ENCODE measurements at places on chromosomes 2 and 18.
A peak's percentile ranks its signal among the peaks of the same experiment; 100 is the strongest.

- no peak for DNase-seq
Measured at GRCh38 chr18:37179384-37179783, 350.5 kb downstream of the KIAA1328 start.

- no peak for DNase-seq
Measured at GRCh38 chr2:60297296-60298005, 256.0 kb downstream of the BCL11A start.

- DNase-seq, result no peak
Measured at GRCh38 chr2:58540681-58541080, 299.6 kb upstream of the FANCL start.

- no peak for DNase-seq
Measured at GRCh38 chr2:42386682-42387081, 25.7 kb upstream of the COX7A2L start.

- DNase-seq, result no peak
Measured at GRCh38 chr2:227824711-227825110, 11.1 kb downstream of the CCL20 start.

DNA sequence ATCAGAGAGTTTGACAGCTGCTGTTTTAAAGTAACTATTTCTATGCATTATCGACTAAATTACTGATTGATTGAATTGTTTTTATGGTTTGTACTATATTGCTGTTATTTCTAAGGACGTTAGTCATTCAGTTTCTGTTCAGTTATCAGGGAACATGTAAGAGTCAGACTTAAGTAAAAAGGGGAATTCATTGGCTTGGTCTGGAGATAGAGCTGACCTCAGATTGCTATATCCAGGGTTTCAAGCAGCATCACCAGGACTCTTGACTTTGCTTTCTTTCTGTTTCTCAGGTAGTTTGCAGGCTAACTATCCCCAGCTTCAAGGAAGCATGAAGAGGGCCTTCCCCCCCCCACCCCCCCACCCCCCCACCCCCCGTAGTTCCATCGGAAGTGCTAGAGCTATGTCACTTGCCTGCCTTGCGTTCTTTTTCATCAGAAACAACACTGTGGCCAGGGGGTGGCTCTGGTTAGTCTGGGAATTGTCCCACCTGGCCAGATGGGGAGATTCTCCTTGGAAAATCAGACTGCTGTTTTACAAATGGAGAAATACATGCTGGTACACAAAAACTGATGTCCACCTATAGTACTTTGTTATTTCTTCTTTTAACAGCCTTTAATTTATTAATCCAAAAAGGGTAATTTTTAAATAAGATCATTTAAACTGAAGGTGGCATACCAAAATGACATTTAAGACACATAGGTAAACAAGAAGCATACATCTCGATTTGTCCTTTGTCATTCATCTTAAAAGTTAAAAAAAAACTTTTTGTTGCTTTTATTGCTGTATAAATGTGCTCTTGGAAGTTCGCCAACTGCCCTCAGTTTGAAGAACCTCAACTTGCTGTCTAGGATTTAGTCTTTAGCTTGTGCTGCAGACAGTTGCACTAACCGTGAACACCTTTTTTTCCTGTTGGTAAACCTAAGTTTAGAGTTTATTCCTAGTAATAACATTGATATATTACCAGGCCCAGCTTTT, 9.4 kb downstream of the SMAD4 start:
- DNase-seq, result no peak

GRCh38 chr2:53058526-53058925, 709.1 kb upstream of the CHAC2 start:
- no peak for DNase-seq

DNA sequence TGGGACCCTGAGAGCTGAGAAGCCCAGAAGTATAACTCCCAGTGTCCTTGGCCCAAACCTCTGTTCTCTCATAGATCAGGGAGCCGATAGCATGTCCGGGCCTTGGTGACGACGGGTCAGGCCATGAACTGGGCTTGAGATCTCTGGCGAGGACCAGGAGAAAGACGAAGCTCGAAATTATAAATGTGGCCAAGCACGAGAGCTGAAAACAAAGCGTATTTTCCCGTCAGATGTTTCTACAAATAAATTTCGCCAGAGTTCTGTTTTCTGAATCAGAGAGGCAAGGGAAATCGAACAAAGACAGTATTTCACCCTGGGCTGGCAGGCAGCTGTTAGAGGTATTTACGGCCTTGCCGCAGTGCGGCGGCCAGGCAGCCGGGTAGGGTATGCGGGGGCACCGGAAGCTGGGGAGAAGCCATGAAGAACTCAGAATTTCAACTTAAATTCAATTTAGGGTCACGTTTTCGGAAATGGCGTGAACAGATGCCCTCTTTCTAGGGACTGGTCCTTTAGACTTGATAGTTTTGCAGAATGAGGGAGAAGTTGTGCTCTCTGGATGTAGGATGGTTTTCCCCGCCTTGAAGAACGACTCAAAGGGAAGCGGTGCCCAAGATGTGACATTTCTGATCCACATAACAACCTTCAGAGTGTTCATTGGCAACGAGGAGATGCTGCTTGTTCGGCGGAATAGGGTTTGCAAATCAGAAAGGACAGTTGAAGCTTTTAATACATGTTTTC, 9.6 kb downstream of the HOXD8 start:
- DNase-seq, result no peak

DNA sequence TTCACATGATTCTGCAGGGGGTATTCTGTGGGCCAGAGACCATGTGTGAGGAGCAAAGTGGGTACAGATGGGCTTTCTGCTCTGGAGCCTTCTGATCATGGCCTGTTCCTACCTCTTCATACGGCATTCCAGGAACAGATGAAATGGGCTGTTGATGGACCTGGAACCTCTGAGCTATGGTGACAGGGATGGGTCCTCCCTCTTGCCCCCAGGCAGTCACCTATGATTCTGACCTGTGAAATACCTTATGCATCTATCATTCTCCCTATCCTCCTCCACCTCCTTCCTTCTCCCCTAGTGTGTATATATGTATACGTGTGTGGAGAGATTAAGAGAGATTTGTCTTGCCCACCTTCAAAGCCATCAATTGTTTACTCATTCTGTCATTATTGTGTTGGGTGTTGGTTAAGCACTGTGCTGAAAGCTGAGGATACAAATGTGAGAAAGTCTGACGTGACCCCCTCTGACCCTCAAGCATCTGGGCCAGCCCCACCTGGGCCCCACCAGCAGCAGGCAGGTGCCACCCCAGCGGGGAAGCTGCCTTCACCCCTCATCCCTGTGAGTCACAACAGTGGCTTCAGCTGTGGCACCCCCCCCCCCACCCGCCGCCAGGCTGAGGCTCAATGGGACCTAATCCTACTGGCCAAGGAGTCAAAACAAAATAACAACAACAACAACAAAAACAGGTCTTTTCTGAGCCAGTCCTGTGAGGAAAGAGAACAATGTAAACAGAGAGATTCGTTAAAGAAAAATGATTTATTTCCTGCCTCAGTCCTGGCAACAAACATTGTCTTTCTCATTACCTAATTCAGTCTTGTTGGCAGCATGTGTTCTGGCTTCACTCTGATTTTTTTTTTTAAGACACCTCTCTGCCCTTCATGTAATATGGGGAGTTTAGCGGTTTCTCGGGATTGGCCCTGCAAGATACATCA, 103.8 kb upstream of the CDC42EP3 start:
- DNase-seq, result no peak

DNA sequence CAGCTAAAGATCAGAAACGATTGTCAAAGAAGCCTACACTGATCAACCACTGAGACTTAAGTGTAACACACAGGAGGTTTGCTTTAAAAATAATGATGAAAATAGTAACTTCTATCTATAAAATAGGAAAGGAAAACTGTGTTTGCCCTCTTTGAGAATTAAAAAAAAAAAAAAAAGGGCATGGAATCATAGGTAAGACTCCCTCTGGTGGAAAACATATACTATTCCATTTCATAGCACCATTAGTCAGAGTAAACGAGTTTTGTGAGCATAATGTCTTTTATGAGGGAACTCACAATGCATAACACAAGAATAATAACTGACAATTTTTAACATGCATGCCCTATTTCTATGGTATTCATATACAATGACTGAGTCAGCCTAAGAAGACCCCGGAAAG, 36.3 kb downstream of the SLC35F5 start:
- DNase-seq, result peak; percentile 2

DNA sequence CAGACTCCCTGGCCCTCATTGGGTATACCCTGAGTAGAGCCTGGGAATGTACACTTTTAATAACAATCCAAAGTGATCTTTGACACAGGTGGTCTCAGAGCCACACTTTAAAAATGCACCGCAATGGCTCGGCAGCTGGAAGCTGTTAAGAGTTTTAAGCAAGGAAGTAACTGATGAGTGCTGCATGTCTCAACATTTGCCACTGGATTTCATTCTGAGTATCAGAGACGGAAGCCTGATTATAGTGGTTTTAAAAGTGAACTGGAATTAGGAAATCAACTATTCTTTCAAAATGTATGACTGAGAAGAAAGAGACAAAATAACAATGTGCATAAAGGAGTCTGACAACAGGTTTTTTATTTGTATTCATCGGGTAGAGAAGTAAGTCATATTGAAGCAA, 7.5 kb downstream of the MBOAT2 start:
- no peak for DNase-seq

GRCh38 chr2:97673182-97673914, 3.8 kb downstream of the C2orf92 start:
- no peak for DNase-seq

DNA sequence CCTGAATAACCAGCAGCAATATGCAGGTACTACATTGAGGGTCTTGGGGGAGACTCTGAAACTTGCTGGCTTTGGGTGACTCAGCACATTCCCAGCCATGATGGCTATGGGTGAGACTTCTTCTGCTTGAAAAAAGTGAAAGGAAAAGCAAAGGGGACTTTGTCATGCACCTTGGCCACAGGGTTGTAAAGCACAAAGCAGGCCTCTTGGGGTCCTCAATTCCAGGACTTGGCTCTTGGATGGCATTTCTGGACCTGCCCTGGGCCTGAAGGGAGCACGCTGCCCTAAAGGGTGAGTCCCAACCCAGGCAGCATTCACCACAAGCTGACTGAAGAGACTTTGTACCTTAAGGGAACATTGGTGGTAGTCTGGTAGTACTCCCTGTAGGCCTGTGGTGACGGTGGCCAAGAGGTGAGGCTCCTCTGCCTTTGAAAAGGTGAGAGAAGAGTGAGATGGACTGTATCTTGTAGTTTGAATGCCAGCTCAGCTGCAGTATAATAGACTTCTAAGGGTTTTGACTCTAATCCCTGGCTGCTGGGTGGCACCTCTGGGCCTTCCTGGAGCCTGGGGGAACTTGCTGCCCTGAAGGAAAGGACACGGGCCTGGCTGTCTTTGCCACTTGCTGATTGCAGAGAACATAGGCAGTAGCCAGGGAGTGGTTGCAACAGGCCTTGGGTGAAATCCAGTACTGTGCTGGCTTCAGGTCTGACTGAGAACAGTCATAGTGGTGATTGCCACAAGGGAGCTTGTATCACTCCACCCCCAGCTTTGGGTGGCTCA, 36.5 kb upstream of the CYTIP start:
- no peak for DNase-seq
